ENCODE measurements at places on chromosomes 13 and 19.

- no peak for DNase-seq
Observed at GRCh38 chr13:31919971-31920726, 111.4 kb upstream of the FRY start.

GRCh38 chr19:42427313-42427712 is at the start of gene LIPE:
Gene LIPE (minus strand): TSS chr19:42427388. CDS start chr19:42427149, 239 bp downstream.
- DNase-seq = no peak

DNA sequence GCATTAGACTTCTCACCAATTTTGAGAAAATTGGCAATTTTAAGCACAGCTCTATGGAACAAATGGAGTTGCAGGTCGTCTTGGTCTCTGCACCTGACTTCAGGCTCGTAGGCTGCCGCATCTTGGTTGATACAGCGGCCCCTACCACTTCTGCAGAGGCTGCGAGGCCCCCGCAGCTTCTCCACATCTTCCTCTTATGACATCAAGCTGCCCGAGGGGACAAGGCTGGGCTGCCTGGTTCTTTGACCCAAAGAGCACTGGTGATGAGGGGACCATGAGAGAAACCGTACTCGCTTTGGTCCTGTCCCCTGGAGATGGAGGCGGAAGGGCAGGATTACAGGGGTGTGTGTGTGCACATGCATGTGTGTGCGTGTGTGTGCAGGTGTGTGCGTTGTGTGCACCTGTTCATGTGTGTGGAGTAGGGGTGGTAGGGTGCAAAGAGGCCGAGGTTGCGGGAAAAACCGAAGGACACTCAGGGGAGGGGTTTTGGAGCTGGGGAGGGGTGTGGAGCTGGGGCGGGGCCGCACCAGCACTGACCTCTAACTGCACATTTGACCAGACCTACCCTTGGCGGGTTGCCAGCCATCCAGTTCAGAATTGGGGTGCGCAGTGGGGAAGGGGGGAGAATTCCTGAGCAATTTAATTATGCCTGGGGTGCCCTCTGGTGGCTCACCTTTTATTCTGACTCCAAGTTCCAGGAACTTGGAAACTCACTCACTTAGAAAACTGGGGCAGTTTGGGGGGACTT is 65.1 kb upstream of the ARHGEF7 start:
- DNase-seq = no peak

DNA sequence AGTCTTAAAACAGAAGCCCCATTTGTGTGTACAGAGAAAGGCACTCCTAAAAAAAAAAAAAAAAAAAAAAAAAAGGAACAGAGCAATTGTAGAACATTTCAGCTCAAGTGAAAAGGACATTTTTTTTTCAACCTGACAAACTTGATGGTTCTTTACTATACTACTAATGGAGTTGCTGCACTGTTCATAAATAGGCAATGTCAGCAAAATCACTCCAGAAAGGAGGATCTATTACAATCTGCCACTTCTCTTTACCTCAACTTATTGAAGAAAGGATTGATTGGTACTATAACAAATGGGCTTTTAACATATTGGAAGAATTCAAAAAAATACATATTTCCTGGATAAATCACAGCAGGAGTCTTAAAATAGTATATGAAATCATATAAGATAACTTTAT is 1517.7 kb downstream of the SLITRK1 start:
- DNase-seq = no peak

GRCh38 chr13:113904411-113904810 is 40.5 kb upstream of the GAS6 start:
- DNase-seq = no peak

DNA sequence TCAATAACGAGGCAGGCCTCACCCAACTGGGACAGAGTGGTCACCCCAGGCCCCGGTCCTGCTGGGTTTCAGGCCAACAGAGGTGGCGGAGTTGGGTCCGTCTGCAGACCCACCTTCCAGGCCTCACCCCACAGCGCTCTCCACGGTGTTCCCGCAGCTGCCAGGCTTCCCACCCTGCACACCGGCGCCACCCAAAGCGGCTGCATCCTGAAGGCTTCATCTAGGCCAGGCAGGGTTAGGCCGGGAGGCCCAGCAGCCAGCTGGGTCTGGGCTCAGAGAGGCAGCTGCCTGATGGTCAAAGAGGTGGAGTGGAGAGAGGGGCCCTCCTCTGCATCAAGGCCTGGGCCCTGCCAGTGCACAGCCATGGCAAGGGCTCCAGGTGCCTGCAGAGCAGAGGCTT is 44.1 kb downstream of the EPSTI1 start:
- no peak for DNase-seq

DNA sequence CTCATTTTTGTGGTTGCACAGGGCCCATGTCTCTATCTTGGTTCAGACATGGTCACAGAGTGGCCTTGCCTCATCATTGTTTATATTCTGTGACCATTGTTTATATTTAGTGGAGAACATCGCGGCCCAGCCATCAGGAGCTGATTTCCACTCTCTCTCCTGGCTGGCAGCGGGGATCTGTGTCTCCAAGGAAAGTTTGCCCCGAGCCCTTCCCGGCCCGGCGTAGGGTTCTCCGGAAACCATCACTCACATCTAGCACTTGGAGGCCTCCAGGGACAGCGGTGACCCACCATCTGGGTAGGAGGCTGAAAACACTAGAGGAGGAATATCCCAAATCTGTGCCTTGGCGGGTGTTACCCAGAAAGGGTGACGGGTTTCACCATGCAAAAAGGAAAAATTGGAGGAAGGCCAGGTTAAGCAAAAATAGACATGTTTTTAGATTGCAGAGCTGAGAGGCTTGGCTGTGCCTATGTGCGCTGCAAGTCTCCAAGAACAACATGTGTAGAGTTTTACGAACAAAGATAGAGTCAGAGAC is 726 bp upstream of the ZNF358 start:
- no peak for DNase-seq

DNA sequence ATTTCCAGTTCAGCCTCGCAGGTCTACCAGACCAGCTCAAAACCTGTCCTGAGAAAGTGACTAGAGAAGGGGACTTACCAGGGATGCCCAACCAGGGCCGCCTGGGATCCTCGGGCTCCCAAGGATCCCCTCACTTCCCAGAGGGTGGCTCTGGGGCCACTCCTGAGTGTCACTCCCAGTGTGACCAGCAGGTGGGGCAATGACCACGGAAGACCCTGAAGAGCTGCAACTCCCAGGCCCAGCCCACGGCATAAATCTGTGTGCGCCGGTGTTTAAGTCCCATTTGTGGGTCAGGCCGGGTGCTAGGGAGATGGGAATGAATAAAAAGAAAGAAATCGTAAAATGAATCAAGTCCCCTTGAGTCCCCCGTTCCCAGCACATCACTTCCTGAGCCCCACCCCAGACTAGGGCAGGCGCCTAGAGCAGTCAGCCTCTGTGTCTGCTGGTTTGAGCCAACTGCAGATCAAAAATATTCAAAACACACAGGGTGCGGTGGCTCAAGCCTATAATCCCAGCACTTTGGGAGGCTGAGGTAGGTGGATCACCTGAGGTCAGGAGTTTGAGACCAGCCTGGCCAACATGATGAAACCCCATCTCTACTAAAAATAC is 10.7 kb downstream of the PTGIR start:
- peak; percentile 57 for DNase-seq

- no peak for DNase-seq
Observed at GRCh38 chr19:51803967-51804366, 9.0 kb downstream of the FPR3 start.

DNA sequence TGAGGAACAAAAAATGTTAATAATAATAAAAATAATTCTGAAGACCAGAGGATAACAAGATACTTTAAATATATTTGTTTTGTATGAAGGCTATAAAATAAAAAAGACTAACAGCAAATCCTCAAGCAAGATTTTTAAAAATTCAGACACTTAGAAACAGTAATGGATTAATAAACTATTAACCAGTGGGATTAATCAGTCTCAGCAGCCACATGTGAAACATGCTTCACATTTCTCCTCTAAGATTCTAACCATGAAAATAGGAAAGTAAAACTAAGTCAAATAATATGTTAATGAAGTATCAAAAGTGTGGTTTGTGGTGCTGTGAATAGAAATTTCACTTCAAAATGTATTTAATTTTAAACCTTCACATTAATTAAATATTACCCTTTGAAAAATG is 57.4 kb downstream of the KCNRG start:
- DNase-seq = no peak

- DNase-seq = no peak
Observed at GRCh38 chr19:29365836-29366417, 153.0 kb upstream of the UQCRFS1 start.

DNA sequence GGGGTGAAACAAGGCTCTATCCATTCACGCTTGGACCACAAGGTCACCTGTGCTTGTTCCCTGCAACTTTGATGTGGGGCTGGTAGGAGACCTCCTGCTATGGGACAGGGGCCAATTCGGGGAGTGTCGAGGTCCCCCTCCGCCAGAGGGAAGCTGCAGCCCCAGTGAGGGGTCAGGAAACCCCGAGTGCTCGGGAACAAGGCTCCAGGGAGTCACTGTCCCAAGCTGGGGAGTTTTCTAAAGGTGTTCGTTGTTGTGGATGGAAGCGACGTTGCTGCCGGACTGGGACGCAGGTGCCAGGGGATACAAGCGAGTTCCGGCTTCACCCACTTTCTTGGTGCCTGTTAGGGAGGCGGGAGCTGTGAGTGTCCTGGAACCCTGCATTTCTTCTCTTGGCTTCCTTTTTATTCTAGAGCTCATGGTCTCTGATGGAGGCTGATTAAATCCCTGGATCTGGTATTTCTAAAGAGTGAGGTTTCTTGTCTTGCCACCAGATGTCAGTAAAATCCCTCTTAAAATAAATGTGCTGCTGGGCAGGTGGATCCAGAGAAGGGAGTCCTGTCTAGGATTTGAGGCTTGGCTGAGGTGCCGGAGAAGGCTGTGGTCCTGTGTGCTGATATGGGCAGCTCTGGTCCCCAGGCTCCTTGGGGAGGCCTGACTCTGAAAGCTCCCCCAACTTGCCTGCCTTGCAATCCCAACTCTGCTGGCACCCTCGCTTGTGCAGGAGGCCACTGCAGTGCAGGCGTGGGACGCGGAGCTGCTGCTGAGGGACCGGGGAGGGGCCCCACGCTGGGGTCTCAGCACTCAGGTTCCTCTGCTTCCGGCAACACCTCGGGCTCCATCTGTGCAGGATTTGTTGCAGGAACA is 153.9 kb downstream of the TEX29 start:
- DNase-seq = peak; percentile 58

DNA sequence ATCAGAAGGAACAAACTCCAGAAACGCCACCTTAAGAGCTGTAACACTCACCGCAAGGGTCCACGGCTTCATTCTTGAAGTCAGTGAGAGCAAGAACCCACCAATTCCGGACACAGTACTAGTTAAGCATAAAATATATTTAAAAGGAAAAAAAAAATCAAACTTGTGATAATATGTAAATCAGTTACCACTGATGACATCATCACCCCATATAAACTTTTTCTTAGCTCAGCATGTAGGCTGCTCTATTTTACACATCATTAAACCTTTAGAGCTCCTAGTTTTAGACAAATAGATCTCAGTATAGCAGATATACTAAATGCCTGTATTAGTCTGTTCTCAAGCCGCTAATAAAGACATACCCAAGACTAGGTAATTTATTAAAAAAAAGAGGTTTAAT is 668.1 kb downstream of the PCDH9 start:
- no peak for DNase-seq

GRCh38 chr19:13270514-13271105 is 120.4 kb downstream of the IER2 start:
- DNase-seq = no peak

DNA sequence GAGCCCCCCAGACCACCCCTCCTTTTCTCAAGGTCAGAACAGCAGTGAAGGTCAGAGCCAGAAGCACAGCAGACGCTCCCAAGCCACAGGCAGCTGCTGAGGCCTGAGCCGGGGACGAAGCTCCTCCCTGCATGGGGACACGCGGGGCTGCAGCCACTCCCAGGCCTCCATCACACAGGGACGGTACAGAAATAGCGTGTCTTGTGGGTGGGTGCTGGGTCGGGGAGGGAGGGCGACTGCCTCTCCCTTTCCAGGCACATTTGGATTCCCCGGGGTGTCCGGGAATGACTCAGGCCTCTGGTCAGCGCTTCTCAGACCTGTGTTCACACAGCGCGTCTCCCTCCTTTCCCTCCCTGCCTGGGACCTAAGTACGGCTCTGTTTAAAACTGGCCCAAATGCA is 33.2 kb downstream of the RASA3 start:
- DNase-seq = no peak

DNA sequence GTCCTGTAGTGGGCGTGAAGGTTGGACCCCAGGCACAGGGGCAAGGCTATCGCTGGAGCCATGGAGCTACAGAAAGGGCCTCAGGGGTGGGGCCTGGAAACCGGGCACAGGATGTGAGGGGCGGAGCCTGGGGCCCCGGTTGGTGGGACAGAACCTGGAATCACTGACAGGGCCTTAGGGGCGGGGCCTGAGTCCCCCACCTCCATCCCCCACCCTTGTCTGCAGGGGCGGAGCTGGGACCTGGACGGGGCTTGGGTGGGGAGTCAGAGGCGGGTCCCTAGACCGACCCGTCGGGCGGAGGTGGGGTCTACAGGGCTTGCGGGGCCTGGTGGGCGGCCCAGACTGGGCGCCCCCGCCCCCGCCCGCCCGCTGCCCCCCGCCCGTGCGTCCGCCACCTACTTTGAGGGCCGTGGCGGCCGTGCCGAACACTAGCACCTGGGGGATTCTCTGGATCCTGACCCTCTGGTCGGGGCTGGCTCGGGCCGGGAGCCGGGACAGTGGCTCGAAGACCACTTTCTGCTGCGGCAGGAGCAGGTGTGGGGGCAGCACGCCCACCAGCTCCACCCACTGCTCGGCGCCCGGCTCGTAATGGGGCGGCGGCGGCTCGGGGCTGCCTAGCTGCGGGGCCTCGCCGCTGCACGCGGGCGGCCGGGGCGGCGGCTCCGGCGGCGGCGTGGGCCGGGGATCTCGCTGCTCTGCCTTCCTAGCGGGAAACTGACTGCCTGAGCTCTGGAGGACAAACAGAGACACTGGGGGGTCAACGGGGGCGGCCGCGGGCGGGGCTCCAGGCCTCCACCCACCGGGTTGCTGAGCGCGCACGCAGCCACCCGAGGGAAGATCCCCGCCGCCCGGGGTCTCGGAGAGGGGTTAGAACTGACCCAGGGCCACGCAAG is 26.3 kb downstream of the DCAF15 start:
- DNase-seq = no peak

- DNase-seq = no peak
Observed at GRCh38 chr19:49014123-49014869, 2.6 kb downstream of the LHB start.

GRCh38 chr19:18157465-18158063 is 4.6 kb downstream of the PIK3R2 start:
- DNase-seq = no peak

DNA sequence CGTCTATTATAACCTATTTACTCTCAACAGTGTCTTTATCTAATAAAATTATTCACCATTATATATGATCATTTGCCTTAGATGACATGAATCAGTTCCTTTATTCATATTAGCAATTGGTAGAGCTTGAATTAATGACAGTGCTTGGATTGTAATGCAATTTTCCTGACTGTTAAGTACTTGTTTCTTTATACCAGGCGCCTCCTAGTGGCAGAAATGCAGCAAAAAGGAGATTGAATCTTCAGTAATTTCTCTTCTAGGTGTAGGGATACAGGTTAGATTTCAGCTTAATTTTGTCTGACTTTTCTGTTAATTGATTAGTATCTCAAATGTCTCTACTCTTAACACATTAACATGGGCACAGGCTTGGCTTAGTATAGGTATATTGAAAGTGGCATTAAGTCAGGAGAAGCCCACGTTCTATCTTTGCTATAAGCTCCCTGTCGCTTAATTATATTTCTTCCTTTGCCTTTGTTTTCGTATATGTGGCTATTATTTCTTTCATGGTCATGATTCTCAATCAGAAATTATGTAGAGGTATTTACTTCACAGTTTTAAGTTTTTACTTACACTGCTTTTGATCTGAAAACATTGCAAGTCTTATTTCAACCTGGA is 9.1 kb upstream of the LHFPL6 start:
- peak; percentile 2 for DNase-seq
